ENCODE measurements at places on chromosomes 5 and 9.

- DNase-seq, result no peak
Observed at GRCh38 chr9:132114102-132114707, 34.5 kb upstream of the MED27 start.

GRCh38 chr5:110031402-110032140 lies 341.8 kb downstream of the MAN2A1 start:
- no peak for DNase-seq

DNA sequence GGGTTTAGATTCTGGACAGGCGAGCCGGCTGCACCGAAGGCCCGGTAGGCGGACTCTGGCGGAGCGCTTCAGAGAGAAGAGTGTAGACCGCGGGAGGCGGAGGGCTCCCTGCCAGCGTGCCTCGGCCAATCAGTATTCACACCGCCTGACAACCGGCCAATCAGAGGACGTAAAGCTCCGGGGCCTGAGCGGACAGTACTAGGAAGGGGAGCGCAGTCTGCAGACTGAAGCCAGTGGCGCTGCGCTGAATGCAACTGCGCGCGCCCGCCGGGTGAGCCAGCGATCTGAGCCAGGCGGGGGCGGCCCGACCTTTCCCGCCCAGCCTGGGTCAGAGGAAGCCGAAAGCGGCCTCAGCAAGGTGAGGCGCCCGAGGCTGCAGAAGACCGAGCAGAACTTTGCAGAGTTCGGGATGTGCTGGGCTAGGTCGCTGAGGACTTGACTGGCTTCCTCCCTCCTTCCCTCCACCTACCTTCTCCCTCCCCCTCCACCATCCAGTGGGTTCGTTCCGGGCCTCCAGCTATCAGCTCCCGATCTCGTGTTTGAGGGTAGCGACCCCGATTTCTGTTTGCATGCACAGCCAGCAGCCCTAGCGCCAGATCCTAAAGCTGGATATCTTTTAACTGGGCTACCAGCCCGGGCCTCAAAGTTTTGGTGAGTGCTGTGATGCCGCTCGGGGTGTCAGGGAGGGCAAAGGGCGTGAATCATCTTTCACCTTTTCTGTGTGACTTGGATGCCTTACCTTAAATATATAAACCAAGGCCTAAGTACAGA lies at the start of gene DMRT2:
TSS of gene DMRT2 (plus strand) at position 233 of the 771 bp plus-strand sequence. CDS start 1,257 bp downstream, outside the sequence.
- no peak for DNase-seq

GRCh38 chr9:34884747-34885189 lies 73.3 kb upstream of the PHF24 start:
- no peak for DNase-seq

GRCh38 chr5:127702926-127703561 lies at the start of gene CCDC192:
TSS of gene CCDC192 (plus strand) at chr5:127703391. CDS start at chr5:127703446, 55 bp downstream.
- no peak for DNase-seq

GRCh38 chr9:72297516-72297915 lies 67.5 kb downstream of the ZFAND5 start:
- no peak for DNase-seq

DNA sequence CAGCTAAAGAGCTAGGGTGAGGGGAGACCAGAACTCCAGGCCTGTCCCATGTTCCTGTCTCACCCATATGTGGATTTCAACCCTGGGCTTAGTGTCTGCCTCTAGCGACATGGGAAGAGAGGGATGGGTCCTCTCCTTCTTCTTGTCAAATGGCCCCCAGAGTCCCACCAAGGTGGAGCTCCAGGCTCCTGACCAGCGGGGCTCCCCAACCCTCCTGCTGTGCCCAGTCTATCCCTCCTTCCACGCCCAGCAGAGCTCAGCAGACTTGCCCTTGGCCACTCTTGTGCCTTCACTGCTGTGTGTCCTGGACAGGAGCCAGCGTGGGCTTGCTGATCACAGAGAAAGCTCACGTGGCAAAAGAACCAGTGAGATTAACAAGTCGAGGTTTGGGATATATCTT lies 123.0 kb upstream of the GABRP start:
- DNase-seq, result no peak

- no peak for DNase-seq
Observed at GRCh38 chr9:126218359-126219125, 108.1 kb upstream of the MVB12B start.

GRCh38 chr9:99192786-99193465 lies 28.8 kb downstream of the ALG2 start:
- no peak for DNase-seq

GRCh38 chr5:95262933-95263660 lies 21.8 kb downstream of the MCTP1 start:
- no peak for DNase-seq

DNA sequence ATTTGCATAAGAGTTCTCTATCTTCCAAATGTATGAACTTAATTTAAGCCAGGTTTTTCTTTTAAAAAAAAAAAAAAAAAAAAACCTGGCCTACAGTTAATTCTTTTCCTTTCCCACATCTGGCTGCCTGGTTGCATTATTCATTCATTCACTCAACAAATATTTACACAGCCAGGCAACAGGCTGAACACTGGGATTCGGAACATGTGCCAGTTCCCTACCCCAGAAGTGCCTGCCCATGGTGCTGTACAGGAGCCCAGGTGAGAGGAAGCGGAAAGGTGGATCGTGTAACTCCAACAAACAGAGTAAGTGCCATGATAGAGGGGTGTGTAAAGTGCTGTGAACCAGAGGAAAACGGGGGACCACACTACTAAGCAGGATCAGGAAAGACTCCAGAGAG lies 93.6 kb downstream of the CDK5RAP2 start:
- no peak for DNase-seq

GRCh38 chr5:147484708-147485020 lies 25.2 kb downstream of the DPYSL3 start:
- no peak for DNase-seq

DNA sequence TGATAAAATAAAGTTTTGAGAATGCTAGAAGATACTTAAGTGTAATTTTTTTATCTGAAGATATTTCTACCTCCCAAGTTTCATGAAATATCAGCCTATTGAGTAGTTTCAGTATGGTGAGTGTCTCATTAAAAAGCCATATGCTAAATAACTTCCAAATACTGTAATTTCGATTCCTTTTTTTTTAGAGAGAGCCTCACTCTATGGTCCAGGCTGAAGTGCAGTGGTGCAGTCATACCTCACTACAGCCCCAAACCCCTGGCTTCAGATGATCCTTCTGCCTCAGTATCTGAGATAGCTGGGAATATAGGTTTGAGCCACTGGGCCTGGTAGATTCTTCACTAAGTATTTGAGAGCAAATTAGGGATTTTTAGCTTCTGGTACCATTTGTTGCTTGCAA lies 24.5 kb downstream of the CDC42SE2 start:
- DNase-seq, result no peak

DNA sequence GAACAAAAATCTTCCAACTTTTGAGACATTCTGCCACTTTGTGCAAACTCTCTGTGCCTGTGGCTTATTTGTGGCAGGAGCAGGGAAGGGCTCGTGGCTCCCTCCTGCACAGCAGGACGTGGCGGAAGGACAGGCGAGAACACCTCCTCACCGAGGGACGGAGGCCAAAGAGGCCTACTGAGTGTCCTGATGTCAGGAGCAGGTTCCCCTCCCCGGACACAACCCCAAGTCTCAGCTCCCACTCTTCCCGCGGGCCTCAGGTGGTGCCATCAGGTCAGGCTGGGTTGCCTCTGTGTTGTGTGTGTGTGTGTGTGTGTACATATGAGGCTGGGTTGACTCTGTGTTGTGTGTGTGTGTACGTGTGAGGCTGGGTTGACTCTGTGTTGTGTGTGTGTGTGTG lies 136.8 kb upstream of the LPCAT1 start:
- no peak for DNase-seq

DNA sequence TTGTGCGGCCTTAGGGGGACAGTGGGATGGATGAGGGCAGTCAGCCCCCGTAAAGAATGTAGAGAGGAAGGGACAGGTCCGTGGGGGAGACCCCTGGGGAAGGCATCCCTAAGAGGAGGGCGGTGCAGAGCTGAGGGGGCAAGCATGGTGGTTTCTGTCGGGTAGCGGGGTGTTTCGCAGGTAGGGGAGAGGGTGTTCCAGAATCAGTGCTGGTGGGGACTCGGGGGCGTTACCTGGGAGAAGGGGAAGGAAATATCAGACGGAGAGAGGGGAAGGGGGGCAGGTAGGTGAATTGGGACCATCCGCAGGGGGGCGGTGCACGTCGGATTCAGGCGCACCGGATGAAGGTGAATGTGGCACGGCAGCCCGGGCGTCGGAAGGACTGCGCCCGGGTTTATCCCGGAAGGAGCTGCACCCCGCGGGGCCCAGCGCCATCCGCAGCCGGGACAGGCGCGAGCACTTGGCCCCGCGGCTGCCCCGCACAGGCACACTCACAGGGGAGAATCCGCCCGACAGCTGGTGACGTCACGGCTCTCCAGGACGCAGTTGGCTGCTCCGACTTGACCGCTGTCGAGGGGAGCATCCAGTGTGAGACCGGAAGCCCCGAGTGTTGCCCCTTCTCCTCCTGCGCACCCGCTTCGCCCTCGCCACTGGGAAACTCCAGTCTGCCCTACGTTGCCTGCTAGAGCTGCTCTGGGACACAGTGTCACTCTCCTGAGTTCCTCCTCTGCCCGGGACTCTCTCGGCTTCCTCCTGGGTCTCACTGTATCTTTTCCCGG lies 1.3 kb downstream of the CD72 start:
- no peak for DNase-seq

DNA sequence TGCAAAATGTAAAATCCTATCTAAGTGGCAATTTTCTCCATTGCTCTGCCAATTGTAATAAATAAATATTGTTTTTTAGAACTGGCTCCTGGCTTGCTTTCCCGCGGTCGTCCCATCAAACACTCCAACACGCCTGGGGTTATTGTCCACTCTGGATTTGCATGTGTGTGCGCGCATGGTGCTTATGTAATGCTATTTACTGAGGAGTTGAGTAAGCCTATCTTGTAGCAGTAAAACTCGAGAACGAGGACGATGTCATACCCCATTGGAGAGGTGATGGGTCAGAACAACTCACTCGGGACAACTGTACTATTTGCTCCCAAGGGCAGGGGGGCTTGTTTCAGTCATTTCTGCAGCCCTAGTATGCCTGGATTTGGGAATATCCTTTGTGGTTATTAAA lies 220.9 kb downstream of the PAX5 start:
- no peak for DNase-seq

DNA sequence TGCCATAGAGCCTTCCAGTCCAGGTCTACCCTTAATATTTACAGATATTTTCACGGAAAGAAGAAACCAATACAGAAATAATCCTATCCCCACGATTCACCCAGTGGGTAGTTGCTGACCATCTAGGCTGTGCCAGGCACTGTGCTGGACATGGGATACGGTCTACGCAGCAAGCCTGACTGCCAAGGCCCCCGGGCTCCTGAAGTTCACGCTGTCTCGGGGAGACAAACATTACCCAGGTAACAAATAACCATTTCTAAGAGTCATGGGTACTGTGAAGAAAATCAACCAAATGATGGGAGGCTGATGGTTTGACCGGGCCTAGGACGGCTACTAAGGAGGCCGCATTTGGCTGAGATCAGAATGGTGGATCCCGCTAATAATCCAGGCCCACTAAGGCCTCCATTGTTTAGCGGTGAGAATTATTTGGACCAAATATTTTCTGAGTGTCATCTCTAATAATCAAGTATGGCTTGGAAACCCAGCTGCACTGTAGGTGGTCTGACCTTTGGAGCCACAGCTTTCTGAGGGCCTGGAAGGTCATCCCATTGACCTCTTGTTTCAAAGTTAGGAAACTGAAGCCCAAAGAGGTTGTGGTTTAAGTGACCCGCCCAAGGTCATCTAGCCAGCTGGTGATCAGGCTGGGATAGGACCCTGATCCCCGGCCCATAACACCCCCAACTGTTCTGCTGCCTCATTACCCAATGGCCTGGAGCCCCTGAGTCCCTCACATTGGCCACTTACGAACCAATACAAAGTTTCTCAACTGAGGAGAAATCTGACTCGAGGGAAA lies 82.4 kb downstream of the AK8 start:
- no peak for DNase-seq
